ENCODE measurements at places on chromosomes 12 and 14.

DNA sequence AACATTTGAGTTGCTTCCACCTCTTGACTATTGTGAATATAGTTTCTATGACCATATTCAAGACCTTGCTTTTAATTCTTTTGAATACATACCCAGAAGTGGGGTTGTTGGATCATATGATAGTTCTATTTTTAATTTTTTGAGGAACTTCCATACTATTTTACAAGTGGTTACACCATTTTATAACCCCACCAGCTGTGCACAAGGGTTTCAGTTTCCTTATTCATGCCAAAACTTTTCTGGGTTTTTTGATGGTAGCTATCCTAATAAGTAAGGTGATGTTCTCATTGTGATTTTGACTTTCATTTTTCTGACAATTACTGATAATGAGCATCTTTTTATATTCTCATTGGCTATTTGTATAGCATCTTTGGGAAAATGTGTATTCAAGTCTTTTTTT lies 109.4 kb upstream of the GARIN2 start:
- DNase-seq = no peak

DNA sequence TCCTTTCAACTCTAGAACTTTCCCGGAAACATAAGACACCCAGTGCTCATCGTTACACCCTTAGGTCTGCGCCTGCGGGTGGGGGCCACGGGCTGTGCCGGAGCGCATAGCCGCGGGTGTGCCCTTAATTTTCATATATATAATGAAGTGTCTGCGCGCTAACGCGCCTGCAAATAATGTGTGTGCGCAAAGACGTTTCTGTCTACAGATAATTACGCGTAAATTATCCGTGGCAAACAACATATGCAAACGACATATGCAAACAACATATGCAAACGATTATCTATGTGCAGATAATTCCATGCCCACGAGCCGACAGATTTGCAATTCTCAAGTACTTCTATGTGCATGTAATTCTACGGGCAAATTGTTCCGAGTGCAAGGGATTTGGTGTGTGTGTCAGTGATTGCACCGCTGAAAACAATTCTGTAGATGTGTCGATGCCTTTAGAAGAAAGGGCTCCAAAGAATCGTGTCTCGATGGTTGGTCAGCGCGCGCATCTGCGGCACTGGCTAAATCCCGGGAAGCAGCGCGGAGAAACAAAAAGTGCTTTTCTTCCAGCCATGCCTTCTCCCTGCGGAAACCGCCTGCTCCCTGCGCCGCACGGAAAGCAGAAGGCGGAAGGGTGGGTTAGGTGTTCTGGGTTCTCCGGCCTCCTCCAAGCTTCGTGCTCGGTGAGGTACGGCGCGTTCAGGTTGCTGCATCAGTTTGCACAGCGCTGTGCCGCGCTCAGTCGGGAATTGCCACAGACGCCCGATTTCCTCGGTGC lies 34.5 kb upstream of the TBX5 start:
- DNase-seq = no peak

DNA sequence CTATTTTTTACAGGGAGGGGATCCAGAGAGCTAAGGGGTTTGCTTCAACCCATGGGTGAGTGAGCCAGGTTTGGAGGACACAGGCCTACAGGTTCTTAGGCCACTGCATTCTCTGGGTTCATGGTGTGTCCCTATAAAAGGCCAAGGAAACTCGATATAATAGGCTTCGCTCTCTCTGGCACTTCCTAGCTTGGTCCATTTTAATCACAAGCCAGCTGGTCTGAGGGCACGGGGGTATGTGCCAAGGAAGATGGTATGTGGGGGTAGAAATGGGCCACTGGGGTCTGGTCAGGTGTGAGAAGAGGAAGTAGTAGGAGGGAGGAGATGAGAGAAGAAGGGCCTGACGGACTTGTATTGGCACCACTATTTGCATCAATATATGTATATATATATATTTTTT lies 4.9 kb downstream of the ETV6 start:
- DNase-seq = no peak

GRCh38 chr12:52171950-52172512 lies 19.8 kb downstream of the KRT80 start:
- no peak for DNase-seq

DNA sequence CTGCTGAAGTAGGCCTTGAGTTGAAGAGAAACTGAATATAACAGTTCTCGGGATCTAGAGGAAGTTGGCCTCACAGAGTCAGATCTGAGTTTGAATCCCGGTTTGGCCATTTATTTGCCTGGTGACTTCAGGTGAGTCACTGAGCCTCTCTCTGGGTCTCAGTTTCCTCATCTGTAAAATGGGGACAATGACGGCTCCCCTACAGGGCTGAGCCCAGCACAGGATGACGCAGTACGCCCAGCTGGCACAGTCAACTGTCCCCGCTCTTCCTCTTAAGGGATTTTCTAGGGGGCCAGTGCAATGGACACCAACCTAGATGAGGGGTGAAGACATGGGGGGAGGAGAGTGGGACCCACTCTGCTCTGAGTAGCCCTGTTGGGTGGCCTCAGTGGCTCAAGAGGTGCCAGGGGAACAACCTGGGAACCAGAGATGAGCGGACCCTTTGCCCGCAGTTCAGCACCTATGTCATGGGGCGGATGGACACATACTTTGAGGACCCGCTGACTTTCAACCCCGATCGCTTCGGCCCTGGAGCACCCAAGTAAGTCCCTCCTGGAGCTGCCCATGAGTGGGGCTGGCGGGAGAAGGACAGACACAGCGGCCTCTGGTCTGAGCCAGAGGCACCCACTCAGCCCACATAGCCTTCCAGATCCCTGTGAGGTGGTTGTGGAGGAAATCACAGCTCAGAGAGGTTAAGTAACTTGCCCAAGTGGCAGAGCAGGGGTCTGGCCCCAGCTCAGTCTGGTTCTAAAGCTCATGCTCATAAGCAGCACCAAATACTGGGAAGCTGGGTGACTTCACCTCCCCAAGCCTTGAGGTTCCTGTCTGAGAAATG lies 41.1 kb downstream of the CYP46A1 start:
- no peak for DNase-seq

GRCh38 chr12:132245521-132246101 lies 83.8 kb downstream of the GALNT9 start:
- DNase-seq = no peak

- DNase-seq = no peak
These were observed 38.9 kb upstream of the KTN1 start for GRCh38 chr14:55540847-55541773.

- no peak for DNase-seq
These were observed 2.1 kb upstream of the ATP23 start for GRCh38 chr12:57939291-57939690.

GRCh38 chr12:8453021-8453513 lies 2.7 kb upstream of the CLEC6A start:
- no peak for DNase-seq

GRCh38 chr12:50611021-50611744 lies 106.4 kb downstream of the DIP2B start:
- no peak for DNase-seq

DNA sequence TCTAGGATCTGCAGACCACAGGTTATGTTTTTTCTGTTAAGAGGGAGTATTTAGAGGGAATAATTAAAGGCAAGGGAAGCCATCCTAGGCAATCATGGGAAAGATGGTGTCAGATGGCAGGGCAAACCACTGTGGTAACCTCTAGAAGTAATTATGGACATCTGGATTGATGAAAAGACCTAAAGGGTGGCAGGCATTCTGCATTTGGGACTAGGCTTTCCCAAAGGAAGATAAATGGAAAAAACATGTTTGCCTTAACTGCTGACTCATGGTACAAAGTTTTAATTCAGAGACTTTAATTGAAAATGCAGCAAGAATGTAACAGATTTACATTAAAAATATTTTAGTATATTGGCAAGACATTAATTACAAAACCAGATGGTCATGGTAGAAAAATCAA lies 88.1 kb downstream of the TMEM30B start:
- DNase-seq = no peak

- DNase-seq = no peak
These were observed 2.2 kb downstream of the KLRB1 start for GRCh38 chr12:9605483-9605882.

GRCh38 chr12:75976113-75976512 lies 55.5 kb downstream of the PHLDA1 start:
- DNase-seq = no peak

DNA sequence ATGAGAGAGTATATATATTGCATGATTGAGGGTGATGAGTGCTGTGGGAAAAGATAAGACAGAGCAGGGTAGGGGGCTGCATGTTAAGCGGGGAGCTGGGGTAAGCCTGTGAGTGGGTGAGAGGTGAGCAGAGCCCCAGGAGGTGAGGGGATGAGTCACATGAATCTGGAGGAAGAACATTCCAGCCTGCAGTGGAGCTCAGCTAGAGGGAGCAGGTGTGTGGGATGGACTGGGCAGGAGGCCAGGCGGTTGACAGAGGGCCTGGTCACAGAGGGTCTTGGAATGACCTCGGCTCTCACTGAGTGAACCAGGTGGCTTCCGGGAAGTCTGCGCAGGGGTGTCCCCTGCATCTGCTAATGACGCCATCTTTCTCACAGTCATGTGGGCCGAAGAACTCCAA lies 44.4 kb downstream of the GIT2 start:
- no peak for DNase-seq

DNA sequence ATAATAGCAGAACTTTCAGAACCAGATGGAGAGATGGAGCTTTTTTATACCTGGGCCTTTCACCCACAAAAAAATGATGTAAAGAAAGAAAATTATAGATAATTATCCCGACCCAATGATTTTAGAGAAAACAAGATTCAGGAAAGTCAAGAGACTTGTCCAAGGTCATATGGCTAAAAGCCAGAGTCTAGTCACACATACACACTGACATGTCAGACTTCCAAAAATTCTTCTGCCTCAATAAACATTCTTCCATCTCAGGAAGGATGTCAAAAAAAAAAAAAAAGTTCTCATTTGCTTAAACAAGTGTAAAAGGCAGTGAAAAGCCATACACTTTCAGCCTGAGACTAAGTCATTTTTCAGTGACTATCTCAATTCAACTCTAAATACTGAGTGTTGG lies 116.0 kb downstream of the PRICKLE1 start:
- no peak for DNase-seq

GRCh38 chr12:130014485-130014807 lies 110.6 kb upstream of the TMEM132D start:
- DNase-seq = no peak

- no peak for DNase-seq
These were observed 86.8 kb upstream of the EIF5 start for GRCh38 chr14:103247169-103247606.

- DNase-seq = no peak
These were observed 62.4 kb downstream of the TMX1 start for GRCh38 chr14:51302295-51303030.

GRCh38 chr14:100673085-100673806 lies 53.4 kb upstream of the DLK1 start:
- DNase-seq = no peak

GRCh38 chr14:103130017-103130764 lies 6.9 kb downstream of the TNFAIP2 start:
- DNase-seq = no peak

GRCh38 chr12:48009471-48009870 lies 5.2 kb upstream of the COL2A1 start:
- DNase-seq = no peak

- no peak for DNase-seq
These were observed 90.1 kb downstream of the SLC6A15 start for GRCh38 chr12:84822525-84822924.

DNA sequence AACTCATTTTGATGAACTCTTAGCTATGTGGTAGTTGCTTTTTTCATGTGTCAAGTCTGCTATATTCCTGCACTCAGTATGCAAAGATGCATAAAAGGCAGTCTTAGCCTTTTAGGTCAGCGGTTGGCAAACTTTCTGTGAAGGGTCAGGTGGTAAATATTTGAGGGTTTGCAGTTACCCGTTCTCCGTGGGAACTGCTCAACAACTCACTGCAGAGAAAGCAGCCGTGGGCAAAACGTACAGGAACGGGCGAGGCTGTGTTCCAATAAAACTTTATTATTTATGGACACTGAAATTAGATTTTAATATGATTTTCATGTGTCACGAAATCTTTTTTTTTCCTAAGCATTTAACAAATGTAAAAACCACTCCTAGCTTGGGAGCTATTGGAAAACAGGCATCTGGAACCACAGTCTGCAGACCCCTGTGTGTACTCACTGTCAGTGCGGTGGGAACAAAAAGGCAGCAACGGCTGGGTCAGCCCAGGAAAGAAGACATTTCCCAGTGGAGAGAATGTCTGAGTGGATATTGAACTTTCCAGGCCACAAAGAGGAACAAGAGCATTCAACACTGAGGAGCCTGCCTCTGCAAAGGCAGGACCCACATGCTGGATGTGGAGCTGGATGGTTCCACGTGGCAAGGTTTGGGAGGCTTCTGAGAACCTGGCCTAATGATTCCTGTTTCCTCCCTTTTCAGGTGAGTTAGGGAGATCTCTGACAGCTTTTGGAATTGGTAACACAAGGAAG lies 3.5 kb upstream of the ACACB start:
- DNase-seq = no peak

- no peak for DNase-seq
These were observed 91.3 kb downstream of the TSPAN9 start for GRCh38 chr12:3168223-3169221.

All from activated naive CD4-positive, alpha-beta T cell (primary cell).